Naive thymus-derived CD4-positive, alpha-beta T cell (primary cell): ENCODE measurements at places on chromosomes 5 and 9.

GRCh38 chr9:13719981-13720676, 440.6 kb upstream of the MPDZ start:
- DNase-seq = no peak

- DNase-seq = no peak
Observed at GRCh38 chr5:93721511-93721910, 19.9 kb downstream of the POU5F2 start.

- DNase-seq = no peak
Observed at GRCh38 chr5:94891972-94892371, 273.5 kb downstream of the SLF1 start.

DNA sequence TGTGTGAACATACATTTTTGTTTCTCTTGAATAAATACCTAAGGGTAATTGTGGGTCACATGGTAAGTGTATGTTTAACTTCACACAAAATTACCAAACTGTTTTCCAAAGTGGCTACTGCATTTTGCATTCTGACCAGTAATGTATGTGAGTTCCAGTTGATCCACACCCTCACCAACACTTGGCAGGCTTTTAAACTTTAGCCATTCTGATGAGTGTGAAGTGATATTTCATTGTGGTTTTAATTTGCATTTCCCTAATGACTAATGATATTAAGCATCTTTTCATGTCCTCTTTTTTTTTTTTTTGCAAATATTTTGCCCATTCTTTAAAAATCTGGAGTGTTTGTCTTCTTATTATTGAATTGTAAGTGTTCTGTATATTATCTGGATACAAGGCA, 53.5 kb upstream of the MAST4 start:
- DNase-seq = no peak

- no peak for DNase-seq
Observed at GRCh38 chr9:118575341-118576070, 793.7 kb downstream of the BRINP1 start.

- DNase-seq = no peak
Observed at GRCh38 chr9:89878687-89879086, 273.9 kb downstream of the GADD45G start.

DNA sequence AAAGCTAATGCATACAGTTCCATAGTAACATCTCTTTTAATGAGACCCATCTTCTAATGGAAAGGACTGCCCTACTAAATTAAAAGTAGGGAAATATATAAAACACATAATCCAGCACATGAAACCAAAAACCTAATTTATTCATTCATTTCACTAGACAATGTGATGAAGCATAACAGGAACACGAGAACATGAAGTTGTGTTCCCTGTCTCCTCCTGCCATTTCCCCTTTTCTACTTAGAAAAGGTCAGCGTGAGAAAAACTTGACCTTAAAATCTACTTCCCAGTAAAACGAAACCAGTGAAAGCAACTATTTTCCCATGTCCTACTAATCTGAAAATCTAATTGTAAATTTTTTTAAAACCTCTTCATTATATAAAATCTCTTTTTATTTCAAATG, 847.5 kb downstream of the TLE1 start:
- DNase-seq = no peak

- no peak for DNase-seq
Observed at GRCh38 chr5:105034401-105034763, 1471.8 kb upstream of the NUDT12 start.

GRCh38 chr9:83372957-83373356, 165.2 kb downstream of the FRMD3 start:
- DNase-seq = no peak

GRCh38 chr9:129309906-129310305, 131.8 kb upstream of the IER5L start:
- DNase-seq = no peak

DNA sequence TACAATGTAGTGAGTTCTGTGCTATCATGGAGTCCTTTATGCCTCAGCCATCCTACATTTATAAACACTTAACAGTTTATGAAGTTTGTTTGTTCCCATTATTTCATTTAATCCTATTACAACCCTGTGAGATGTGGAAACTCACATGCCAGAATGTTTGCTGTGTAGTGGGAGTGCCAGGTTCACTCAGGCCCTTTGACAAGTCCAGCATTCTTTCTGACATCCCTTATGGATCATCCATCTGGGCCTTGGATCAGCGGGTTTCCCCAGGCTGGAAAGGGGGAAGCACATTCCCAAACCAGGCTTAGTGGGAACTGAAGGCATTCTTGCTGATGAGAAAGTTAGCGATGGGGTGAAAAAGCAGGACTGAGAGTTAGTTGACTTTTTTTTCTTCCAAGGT, 128.1 kb upstream of the OTULINL start:
- DNase-seq = no peak

- DNase-seq = no peak
Observed at GRCh38 chr9:106892632-106893031, 29.7 kb downstream of the ZNF462 start.

GRCh38 chr5:110435207-110435606, 291.3 kb downstream of the TMEM232 start:
- no peak for DNase-seq

GRCh38 chr5:132907161-132907560, 33.7 kb downstream of the LEAP2 start:
- no peak for DNase-seq

DNA sequence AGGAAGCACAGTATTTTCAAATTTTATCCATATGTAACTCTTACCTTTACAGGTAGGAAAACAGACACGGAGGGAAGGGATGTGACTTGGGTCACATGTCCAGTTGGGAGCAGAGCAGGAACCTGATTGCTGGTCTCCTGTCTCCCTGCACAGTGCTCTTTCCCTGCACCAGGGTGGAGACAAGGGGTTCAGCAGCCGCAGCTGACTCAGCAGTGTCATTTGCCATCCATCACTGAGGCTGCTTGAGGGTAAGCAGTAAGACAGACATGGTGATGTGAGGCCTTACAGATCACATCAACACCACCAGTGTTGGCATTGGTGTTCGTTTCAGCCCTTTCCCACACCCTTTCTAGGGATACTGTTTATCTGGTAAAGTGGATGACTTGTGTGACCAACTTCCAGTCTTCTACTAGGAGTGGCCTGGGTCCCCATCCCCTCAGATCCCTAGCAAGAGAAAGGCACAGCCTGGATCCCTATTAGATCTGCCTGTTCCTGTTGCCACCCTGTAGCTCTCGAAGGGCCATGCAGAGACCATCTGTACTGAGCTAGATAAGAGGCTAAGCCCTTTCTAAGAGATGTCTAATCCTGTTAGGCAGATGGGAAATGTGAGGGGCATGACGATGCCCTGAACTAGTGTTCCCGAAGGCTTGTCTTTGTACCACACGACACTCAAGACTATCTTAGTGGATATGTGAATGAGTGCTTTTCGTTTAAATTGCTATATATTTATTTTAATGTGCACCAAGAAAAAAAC, 29.1 kb downstream of the FRMPD1 start:
- no peak for DNase-seq

GRCh38 chr5:132363431-132364112, 5.9 kb upstream of the SLC22A5 start:
- no peak for DNase-seq

- no peak for DNase-seq
Observed at GRCh38 chr5:159782197-159782994, 133.9 kb upstream of the ADRA1B start.

DNA sequence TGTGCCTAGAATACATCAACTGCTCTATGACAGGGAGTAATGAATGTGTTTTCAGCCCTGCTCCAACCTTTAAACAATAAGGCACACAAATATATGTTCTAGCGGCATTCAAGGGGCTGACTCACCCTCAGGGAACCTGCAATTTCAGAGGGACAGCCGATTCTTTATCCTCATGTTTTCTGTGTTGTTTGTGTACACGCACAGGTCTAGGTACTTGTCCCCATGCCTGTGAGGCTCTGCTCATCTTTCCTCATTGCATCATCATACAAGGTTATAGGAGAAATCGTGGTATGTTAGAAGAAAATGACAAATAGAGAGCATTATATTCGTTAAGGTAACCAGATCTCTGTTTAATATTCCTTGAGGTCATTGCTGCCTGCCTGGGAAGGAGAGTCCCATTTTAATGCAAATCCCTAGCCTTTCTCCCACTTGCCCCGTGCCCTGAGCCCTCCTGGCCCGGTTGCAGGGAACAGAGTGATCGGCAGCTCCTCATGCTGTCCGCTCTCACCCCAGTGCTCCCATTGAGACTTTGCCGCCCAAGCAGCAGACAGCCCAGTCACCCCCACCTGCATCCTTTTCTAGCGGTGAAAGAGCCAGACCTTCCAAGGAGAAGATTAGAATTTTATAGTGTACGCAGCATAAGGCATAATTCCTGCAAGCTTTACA, 14.6 kb downstream of the MAP1B start:
- no peak for DNase-seq

- DNase-seq = no peak
Observed at GRCh38 chr9:107020040-107020530, 157.1 kb downstream of the ZNF462 start.

- DNase-seq = no peak
Observed at GRCh38 chr5:60410427-60410826, 289.5 kb downstream of the DEPDC1B start.

- DNase-seq = no peak
Observed at GRCh38 chr5:175131432-175131831, 312.6 kb downstream of the DRD1 start.
